ENCODE measurements at places on chromosomes 5 and 9. TPM values are rescaled to one million over a fixed set of nuclear protein-coding genes. Genes with fewer than 3 reads are reported as not detected.

Gene CCDC112
- total RNA-seq, result 10.7 TPM

Gene GABRA1
- total RNA-seq, result not detected

Gene PCDHA1
- total RNA-seq, result not detected

Gene ARID3C
- not detected for total RNA-seq

Gene INVS
- total RNA-seq, result 28.9 TPM

Gene GPRIN1
- 0.55 TPM for total RNA-seq

Gene BRIX1
- total RNA-seq, result 20.4 TPM

Gene ARSB
- 8.6 TPM for total RNA-seq

Gene PCDHGA9
- 7.5 TPM for total RNA-seq

Gene PAEP
- total RNA-seq, result not detected

Gene CPEB4
- total RNA-seq, result 30.7 TPM

- DNase-seq, result peak; percentile 47
Measured at GRCh38 chr9:127388856-127389238, 8.1 kb upstream of the SLC2A8 start.

- DNase-seq, result no peak
Measured at GRCh38 chr5:75675783-75676182, 41.5 kb downstream of the POC5 start.

GRCh38 chr5:83683836-83684235, 36.8 kb downstream of the HAPLN1 start:
- no peak for DNase-seq

- no peak for DNase-seq
Measured at GRCh38 chr9:87650611-87651295, 75.2 kb upstream of the CTSL start.

DNA sequence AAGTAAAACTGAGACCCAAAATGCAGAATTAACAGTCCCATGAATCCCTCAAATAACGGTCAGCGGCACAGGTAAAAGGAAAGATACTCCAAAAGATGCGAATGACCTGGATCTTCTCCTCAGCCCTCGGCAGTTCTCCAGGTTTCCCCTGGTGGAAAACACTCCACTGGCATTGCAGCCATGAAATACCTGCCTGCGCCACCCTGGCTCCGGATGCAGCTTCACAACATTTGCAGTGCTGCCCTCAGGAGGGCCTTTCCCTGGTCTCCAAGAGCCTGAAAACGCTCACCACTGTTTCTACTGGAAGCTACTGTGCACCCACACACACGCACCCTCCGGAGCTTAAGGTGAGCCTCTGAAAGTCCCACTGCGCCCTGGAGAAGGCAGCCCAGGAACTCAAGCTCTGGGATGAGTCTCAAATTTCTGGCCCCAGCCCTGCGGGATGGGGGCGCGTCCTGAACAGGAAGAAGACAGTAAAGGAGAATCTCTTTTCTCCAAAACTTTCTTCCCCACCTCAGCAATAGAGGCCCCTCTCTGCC, 612 bp downstream of the UGT3A2 start:
- DNase-seq, result no peak

GRCh38 chr5:136620621-136621020, 255.3 kb upstream of the TRPC7 start:
- no peak for DNase-seq

- no peak for DNase-seq
Measured at GRCh38 chr9:109604131-109604530, 106.0 kb upstream of the PTPN3 start.

GRCh38 chr5:105168806-105169205, 1606.2 kb upstream of the NUDT12 start:
- no peak for DNase-seq

GRCh38 chr5:173887610-173888472, at the start of gene CPEB4:
Gene CPEB4 (plus strand): TSS chr5:173888349. CDS start chr5:173889734, 1,385 bp downstream.
- peak; percentile 100 for DNase-seq

DNA sequence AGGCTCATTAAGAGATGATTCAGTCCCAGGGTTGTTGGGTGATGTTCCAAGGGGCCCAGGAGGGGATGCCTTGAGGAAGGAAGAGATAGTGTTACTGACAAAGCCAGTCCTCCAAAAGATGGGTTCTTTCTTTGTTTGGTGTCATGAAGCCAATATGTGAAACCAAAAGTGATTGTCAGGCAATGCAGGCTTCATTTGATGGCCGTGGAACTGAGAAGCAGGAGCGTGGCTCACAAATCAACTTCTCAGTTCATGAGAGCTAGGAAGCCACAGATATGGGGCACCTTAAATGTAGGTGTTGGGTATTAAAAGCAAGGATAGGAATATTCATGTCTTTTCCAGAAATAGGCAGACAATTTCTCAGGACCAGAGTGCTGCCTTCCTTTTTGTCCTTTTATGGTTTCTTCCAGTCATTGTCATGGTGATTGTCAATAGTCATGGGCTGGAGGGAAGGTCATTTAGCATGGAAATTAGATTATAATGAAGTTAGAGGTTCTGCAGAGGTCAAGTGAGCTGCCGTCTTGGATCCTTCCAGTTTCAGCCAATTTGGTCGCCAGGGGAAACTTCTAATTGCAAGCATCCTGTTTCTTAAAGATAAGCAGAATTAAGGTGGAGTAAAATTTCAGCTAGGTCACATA, 393.0 kb downstream of the NTRK2 start:
- no peak for DNase-seq

DNA sequence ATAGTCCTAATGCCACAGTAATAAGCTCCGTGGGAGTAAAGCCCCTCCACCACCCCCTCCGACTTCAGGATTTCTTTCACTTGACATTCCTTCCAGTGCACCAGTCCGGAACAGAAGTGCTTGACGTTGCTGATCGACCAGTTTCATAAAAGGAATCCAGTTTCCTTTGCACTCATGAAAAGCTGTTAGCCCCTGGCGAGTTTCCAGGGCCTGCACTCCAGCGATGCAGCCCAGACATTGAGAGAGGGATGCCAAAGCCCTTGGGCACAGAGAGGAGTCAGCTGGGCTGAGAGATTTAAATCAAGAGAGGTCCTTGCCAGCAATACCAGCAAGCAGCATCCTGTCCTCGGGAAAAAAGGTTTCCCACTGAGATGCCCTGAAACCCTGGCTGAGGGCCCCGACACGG, 170.1 kb downstream of the GABBR2 start:
- DNase-seq, result no peak

DNA sequence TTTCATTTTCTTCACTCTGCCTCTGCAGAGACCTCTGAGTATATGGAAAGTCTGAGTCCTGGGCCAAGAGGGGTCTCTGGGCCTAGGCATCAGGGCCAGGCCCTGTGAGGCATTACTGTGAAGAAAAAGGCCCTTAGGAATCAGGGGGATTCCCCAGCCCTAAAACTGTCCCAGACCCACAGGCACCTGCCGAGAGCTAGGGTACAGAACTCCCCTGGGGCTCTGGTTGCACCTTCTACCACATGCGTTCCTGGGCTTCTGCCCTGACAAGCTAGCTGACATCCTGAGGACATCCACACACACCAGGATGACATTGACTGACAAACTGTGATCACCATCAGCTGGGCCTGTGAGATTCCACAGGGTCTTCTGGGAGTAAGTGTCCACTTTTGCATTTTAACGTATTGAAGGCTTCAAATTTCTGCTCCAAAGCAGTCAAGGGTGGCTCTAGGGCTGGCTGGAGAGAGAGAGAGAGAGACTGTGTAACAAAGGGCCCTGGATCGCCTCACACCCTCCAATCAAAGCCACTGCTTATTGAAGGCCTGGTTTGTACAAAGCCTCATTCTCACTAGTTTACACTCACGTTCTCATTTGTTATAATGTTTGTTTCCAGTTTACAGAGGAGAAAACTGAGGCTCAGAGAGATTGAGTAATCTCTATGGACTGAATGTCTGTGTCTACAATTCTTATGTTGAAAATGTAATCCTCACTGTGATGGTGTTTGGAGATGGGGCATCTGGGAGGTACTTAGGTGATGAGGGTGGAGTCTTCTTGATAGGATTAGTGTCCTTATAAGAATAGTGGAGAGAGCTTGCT, 45.1 kb downstream of the TGFBI start:
- no peak for DNase-seq

- DNase-seq, result no peak
Measured at GRCh38 chr5:118468085-118468484, 520.3 kb downstream of the DTWD2 start.

DNA sequence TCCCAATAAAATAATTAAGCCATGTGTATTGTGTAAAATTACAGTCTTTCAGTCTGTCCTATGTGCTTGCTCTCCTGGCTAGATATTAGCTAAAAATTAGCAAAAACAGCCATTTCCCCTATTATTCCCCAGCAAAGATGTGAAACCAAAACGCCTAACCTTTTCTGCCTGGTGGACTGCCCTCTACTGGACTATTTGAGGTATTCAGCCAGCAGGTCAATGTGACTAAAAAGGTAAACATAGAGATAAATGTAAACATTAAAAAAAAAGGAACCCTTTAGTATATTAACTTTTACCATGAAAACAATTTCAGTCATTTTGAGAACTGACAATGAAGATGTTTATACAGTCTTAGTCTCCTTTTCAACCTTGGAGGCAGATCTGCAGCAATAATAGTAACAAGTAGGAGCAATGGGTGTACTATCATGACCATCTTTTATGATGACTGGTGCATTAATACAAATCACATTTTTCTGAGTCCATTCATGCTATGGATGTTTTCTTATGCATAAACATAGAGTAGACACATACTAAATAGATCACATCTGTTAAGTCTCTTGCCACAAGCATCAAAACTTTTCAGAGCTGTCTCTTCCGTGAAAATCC, 10.1 kb downstream of the ATG12 start:
- DNase-seq, result no peak

DNA sequence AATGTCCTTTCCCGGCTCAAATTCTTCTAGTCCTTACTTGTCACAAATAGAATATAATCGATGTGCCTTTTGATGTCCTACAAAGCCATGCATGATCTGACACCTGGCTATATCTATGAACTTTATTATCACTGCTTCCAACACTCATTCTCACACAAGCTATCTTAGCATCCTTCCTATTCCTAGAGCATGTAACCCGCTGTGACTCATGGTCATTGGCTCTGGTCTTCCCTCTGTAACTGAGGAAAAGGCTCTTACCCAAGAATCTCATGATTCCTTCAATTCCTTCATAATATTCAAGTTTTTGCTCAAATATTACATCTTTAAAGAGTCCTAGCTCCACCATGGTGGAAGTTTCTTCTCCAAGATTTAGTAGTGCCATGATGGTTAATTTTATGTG, 480.0 kb upstream of the PAPPA start:
- DNase-seq, result no peak

DNA sequence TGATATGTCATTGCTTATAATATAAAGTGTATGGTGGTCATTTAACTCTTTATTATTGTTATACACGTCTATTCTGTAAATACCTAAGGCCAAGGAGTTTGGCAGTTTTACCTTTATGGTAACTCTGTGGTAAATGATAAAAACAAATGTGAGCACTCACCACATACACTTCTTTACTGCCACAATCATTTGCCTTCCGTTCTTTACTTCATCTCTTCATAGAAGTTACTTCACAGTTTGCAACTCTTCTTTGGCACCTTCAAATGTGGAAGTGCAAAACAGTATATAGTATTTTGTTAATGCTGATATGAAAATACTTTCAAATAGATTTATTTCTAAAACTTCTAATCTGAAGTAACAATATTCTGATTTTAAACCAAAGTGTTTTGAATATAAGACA, 4.4 kb upstream of the MEF2C start:
- no peak for DNase-seq

DNA sequence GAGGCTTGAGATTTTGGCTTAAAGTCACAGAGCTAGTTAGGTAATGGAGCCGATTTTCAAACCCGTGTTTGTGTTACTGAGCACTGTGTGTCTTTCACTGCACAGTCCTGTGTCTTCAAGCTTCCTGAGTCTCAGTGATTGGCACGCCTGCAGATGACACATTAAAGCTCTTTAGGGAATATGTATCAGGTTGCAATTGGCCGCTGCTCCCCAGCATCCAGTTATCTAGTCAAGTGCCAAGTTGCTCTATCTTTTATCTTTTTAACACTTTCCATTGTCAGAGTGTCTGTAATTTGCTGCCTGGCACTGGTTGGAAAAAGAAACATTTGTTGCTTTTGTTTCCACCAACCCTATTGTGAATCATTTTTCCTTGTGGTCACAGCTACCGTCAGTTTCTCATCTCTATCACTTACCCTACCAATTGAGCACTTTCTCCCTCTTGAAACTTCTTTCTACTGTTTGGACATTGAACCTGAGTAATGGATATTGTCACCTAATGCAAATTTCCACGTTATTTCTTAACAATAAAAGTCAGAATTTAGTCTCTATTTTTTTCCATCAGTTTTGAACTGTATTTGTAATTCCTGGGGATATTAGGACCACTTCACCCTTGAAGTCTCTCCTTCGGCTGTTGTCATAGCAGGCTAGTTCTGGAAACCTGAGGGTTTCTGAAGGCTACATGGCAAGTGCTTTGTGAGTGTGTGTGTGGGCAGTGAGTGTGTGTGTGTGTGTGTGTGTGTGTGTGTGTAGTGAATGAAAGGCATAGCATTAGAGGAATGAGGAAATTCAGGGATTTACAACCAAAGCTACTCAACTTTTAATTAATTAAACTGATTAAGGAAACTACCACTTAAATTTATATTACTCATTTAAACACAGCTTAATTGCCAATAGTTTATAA, 274.3 kb downstream of the ISL1 start:
- no peak for DNase-seq

GRCh38 chr5:68886814-68887213, 207.0 kb upstream of the SLC30A5 start:
- no peak for DNase-seq

DNA sequence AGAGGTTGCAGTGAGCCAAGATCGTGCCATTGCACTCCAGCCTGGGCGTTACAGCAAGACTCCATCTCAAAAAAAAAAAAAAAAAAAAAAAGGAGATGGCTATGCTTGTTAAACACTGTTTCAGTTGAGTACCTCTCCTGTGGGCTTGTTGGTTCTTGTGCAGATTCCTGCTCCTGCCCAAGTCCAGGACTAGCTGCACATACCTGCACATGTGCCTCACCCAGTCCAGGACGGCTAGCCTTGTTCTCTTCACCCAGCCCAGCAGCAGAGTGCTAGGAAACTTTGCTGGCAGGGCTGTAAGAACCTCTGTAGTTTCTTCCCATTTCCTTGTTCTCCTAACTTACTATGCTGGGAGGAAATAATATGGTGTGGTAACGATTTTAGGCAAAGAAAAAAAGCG, 234.1 kb upstream of the DMRT1 start:
- no peak for DNase-seq

- DNase-seq, result no peak
Measured at GRCh38 chr5:62112689-62113228, 193.2 kb upstream of the KIF2A start.

GRCh38 chr9:77099388-77099787, 77.9 kb upstream of the VPS13A start:
- no peak for DNase-seq

DNA sequence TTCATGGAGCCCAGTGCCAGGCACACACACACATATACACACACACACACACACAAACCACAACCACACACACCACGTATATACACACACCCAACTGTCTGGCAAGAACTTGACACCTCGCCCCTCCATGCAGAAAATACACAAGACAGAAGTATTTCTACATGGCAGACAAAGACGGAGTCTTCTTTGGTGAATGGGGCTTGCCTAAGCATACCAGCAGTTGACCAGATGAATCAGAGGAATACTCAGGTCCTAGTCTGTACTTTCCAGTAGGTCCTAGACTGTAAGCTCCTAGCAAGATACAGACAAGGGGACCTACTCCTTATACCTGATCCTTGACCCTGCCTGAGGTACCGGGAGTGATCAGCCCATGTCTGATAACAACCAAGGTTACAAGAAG, 60.1 kb downstream of the SIL1 start:
- DNase-seq, result no peak

GRCh38 chr9:136219276-136219675, 14.3 kb upstream of the LHX3 start:
- no peak for DNase-seq
